ENCODE measurements at places on chromosomes 2 and 18. TPM values are rescaled to one million over a fixed set of nuclear protein-coding genes. Genes with fewer than 3 reads are reported as not detected.
A peak's percentile ranks its signal among the peaks of the same experiment; 100 is the strongest.

GRCh38 chr18:24827501-24827900 is 367.1 kb downstream of the HRH4 start:
- H3K27ac ChIP-seq: no peak overlapping the region
- H3K27me3 ChIP-seq: peaks cover 10% of the 10 kb centered on the region

GRCh38 chr2:108288534-108289106 is at the start of gene SULT1C2:
TSS of gene SULT1C2 (plus strand) at chr2:108288895. CDS start at chr2:108293668, 4,773 bp downstream.
- peak within 1 kb of the TSS; percentile 28 for H3K27ac ChIP-seq

- no peak for DNase-seq
- no peaks in the 10 kb centered on the region for H3K36me3 ChIP-seq
- H3K27me3 ChIP-seq: no peaks in the 10 kb centered on the region
- H3K4me3 ChIP-seq: no peak within 1 kb of the TSS
- no peak within 1 kb of the TSS for H3K27ac ChIP-seq
Measured at GRCh38 chr2:26477911-26478253, at the start of gene OTOF. TSS of gene OTOF (minus strand) at chr2:26478124.

SPP2 gene
- polyA plus RNA-seq: not detected

- no peak overlapping the region for H3K27ac ChIP-seq
- H3K27me3 ChIP-seq: no peaks in the 10 kb centered on the region
- peaks cover 29% of the 10 kb centered on the region for H3K36me3 ChIP-seq
- no peak for DNase-seq
- H3K4me1 ChIP-seq: no peaks in the 10 kb centered on the region
Measured at GRCh38 chr2:99725820-99726219, 236.0 kb upstream of the REV1 start.

- H3K4me1 ChIP-seq: peaks cover 4% of the 10 kb centered on the region
- no peak for DNase-seq
- H3K4me3 ChIP-seq: no peak overlapping the region
- H3K27me3 ChIP-seq: no peaks in the 10 kb centered on the region
Measured at GRCh38 chr2:160256507-160256906, 56.4 kb upstream of the ITGB6 start.

DNA sequence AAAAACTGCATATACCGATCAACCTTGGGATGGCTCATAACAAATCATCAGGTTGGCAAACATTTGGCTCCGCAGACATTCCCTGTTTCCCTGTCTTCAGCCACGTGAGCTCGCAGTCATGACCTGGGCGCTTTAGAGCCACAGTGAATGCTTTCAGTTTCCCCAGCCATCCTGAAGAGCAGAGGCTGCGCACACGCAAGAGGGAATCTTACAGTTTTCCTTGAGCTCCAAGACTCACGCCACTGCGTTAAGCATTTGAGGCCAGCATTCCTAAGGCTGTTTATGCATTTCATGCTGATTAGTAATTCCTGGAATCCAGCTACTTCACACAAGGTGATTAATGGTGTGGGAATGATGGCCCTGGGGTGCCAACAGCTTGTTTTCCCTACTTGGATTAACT is 95.1 kb downstream of the MTCL1 start:
- peaks cover 8% of the 10 kb centered on the region for H3K4me1 ChIP-seq
- H3K36me3 ChIP-seq: no peaks in the 10 kb centered on the region
- DNase-seq: no peak
- H3K27ac ChIP-seq: no peak overlapping the region
- no peak overlapping the region for H3K4me3 ChIP-seq

MARCO gene
- polyA plus RNA-seq: not detected

GRCh38 chr18:61888622-61889021 is 4.2 kb downstream of the RNF152 start:
- no peak overlapping the region for H3K27ac ChIP-seq

DNA sequence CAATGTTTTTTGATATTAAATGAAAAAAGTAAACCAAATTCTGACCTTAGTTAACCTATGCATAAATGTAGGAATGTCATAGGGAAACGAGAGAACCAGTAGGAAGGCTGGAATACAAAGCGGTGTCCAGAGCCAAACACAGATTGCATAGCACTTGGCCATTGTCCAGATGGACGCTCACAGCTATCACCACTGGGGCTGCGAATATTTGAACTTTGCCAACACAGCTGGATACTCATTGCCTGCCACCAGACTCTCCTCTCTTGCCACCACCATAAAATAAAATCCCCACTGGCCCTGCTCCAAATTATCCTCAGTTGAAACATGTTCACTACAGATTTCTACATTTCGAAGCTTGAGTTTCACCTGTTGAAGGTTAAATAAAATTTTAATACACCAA is 159.3 kb upstream of the GULP1 start:
- H3K27me3 ChIP-seq: no peaks in the 10 kb centered on the region
- no peak for DNase-seq
- H3K27ac ChIP-seq: no peak overlapping the region
- no peaks in the 10 kb centered on the region for H3K36me3 ChIP-seq
- H3K4me1 ChIP-seq: no peaks in the 10 kb centered on the region

GPR45 gene
- not detected for polyA plus RNA-seq

DNA sequence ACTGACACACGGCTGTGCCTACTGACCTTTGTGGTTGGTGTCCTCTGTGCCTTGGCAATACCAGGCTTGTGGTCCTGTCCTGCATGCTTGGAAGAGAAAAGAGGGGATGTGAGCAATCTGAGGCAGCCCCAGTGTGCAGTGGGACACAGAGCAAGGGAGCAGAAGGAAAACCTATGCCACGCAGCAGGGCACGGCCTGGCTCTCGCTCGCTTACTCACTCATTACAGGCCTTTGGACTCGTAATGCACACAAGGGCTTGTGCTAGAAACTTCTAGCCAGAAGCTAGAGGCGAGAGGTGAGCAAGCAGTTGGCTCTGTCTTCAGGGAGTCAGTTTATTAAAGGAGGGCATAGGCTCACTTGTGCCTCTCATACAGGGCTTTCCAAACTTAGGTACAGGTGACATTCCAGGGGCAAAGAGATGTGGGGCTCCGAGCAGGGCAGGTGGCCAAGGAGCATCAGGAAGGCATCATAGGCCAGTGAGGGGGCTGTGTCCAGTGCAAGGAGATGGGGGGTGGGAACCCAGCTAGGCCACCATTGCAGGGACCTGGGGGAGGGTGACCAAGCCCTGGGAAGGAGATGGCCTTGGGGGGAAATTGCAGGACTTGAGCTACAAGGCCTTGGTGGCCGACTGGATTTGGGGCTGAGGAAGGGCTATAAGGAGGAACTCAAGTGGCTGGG is 100.8 kb downstream of the DYSF start:
- H3K36me3 ChIP-seq: no peaks in the 10 kb centered on the region
- no peak overlapping the region for H3K4me3 ChIP-seq
- peaks cover under 1% of the 10 kb centered on the region for H3K27me3 ChIP-seq

TRIM43 gene
- not detected for polyA plus RNA-seq

GREB1L gene
- not detected for polyA plus RNA-seq

- H3K27ac ChIP-seq: no peak overlapping the region
- H3K27me3 ChIP-seq: peaks cover 11% of the 10 kb centered on the region
- no peaks in the 10 kb centered on the region for H3K36me3 ChIP-seq
- DNase-seq: no peak
Measured at GRCh38 chr18:2513616-2514015, 57.7 kb downstream of the METTL4 start.

- no peak for DNase-seq
- H3K4me1 ChIP-seq: no peaks in the 10 kb centered on the region
- H3K36me3 ChIP-seq: no peaks in the 10 kb centered on the region
- no peak overlapping the region for H3K4me3 ChIP-seq
- H3K27me3 ChIP-seq: no peaks in the 10 kb centered on the region
Measured at GRCh38 chr18:30404422-30404821, 638.1 kb downstream of the DSC3 start.

- H3K4me1 ChIP-seq: no peaks in the 10 kb centered on the region
- no peak overlapping the region for H3K4me3 ChIP-seq
- H3K27ac ChIP-seq: no peak overlapping the region
- H3K27me3 ChIP-seq: no peaks in the 10 kb centered on the region
Measured at GRCh38 chr2:49811502-49811901, 657.2 kb upstream of the FSHR start.

DNA sequence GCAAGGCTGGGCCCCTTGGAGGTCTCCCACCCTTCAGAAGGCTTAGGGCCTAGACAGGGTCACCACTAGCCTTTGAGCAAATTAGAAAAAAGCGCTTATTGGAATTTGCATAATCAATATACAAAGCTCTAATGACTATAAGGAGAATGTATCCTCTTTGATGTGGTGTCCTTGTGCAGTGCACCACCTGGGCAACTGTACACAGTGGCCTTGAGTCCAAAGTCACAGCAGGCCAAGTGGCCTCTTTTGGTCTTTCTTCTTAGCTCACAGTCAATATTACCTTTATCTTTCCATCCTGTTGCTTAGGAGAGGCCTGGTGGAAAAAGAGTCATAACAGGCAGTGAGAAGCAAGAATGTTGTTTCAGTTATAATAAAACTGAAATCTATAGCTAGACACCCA is 19.7 kb upstream of the ST3GAL5 start:
- no peak for DNase-seq
- no peak overlapping the region for H3K27ac ChIP-seq
- no peaks in the 10 kb centered on the region for H3K27me3 ChIP-seq
- H3K4me3 ChIP-seq: no peak overlapping the region
- H3K36me3 ChIP-seq: peaks cover 7% of the 10 kb centered on the region
- peaks cover 7% of the 10 kb centered on the region for H3K4me1 ChIP-seq

GRCh38 chr2:239380831-239381708 is 19.8 kb downstream of the HDAC4 start:
- peaks cover 54% of the 10 kb centered on the region for H3K4me1 ChIP-seq
- H3K36me3 ChIP-seq: no peaks in the 10 kb centered on the region
- no peaks in the 10 kb centered on the region for H3K27me3 ChIP-seq
- peak overlapping the region; percentile 100 for H3K27ac ChIP-seq
- peak; percentile 84 for DNase-seq

GRCh38 chr2:186946896-186947467 is 98.0 kb upstream of the ZSWIM2 start:
- H3K4me3 ChIP-seq: no peak overlapping the region
- no peak overlapping the region for H3K27ac ChIP-seq
- H3K27me3 ChIP-seq: no peaks in the 10 kb centered on the region
- DNase-seq: no peak
- H3K36me3 ChIP-seq: no peaks in the 10 kb centered on the region

- H3K4me1 ChIP-seq: no peaks in the 10 kb centered on the region
- H3K27ac ChIP-seq: no peak overlapping the region
- no peak overlapping the region for H3K4me3 ChIP-seq
- no peaks in the 10 kb centered on the region for H3K36me3 ChIP-seq
Measured at GRCh38 chr2:71832844-71833243, 314.8 kb downstream of the CYP26B1 start.

DNA sequence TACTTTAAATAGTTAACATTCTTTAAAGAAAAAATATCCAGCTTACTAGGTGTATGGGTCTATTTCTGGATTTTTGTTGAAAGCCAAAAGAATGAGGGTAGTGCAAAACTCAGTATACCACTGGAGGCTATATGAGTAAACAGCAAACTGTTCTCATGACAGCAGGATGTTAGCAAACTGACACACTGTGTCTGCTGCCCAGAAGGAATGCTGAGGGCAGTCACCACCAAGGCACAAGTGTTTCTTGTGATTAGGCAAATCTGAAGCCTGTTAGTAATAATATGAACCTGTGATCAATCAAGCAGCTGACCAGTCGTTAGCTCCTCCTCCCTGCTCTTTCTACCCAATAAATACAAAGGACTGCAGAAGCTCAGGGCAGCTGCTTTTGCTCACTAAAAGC is 50.5 kb upstream of the SULT1C3 start:
- no peak overlapping the region for H3K4me3 ChIP-seq
- H3K27me3 ChIP-seq: peaks cover 13% of the 10 kb centered on the region
- H3K27ac ChIP-seq: no peak overlapping the region
- no peaks in the 10 kb centered on the region for H3K36me3 ChIP-seq

DNA sequence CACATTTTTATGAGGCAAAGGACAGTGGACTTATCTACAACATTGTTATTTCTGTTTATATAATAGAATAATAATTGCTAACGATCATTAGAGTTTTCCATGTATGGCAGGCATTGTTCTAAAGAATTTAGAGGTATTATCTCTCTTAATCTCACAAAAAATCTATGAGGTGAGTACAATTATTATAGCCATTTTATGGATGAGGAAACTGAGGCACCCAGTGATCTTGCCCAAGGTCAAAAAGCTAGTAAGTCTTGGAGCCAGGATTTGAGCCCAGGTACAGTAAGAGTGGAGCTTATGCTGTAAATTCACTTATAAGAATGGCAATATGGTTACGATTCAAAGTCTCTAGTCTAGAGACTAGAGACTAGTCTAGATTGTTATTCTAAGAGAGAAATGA is 331.7 kb downstream of the PLCL1 start:
- peaks cover 3% of the 10 kb centered on the region for H3K27me3 ChIP-seq
- no peak overlapping the region for H3K4me3 ChIP-seq
- no peaks in the 10 kb centered on the region for H3K36me3 ChIP-seq
- no peak overlapping the region for H3K27ac ChIP-seq
- DNase-seq: no peak
- no peaks in the 10 kb centered on the region for H3K4me1 ChIP-seq

GRCh38 chr2:26632624-26633185 is 8.5 kb downstream of the CIB4 start:
- H3K4me1 ChIP-seq: no peaks in the 10 kb centered on the region
- no peaks in the 10 kb centered on the region for H3K36me3 ChIP-seq

GRCh38 chr18:78975699-78976335 is 3.8 kb upstream of the SALL3 start:
- H3K4me3 ChIP-seq: no peak overlapping the region
- no peak for DNase-seq
- no peak overlapping the region for H3K27ac ChIP-seq

CDH7 gene
- not detected for polyA plus RNA-seq

TACR1 gene
- not detected for polyA plus RNA-seq

DNA sequence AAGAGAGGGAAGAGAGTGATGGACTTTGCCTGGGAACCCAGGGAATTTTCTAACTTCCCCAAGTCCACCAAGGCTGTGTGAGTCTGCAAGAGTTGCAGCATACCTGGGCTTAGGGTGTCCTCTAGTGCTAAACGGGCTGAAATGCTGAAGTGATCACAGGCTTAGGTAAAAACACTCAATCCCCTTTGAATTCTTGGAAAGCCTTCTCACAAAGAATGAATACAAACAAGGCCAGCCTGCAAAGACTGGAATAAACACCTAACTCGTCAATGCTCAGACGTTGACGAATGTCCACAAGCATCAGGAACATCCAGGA is 30.0 kb upstream of the BMP10 start:
- H3K27me3 ChIP-seq: no peaks in the 10 kb centered on the region
- H3K36me3 ChIP-seq: peaks cover 17% of the 10 kb centered on the region

SPR gene
- not detected for polyA plus RNA-seq

GRCh38 chr2:140502951-140503630 is 1627.7 kb downstream of the LRP1B start:
- H3K27me3 ChIP-seq: no peaks in the 10 kb centered on the region
- no peak overlapping the region for H3K4me3 ChIP-seq
- H3K36me3 ChIP-seq: no peaks in the 10 kb centered on the region
- no peak for DNase-seq

ZNF236 gene
- 6.9 TPM for polyA plus RNA-seq

FOXI3 gene
- polyA plus RNA-seq: not detected

HIBCH gene
- polyA plus RNA-seq: 31.7 TPM

DNA sequence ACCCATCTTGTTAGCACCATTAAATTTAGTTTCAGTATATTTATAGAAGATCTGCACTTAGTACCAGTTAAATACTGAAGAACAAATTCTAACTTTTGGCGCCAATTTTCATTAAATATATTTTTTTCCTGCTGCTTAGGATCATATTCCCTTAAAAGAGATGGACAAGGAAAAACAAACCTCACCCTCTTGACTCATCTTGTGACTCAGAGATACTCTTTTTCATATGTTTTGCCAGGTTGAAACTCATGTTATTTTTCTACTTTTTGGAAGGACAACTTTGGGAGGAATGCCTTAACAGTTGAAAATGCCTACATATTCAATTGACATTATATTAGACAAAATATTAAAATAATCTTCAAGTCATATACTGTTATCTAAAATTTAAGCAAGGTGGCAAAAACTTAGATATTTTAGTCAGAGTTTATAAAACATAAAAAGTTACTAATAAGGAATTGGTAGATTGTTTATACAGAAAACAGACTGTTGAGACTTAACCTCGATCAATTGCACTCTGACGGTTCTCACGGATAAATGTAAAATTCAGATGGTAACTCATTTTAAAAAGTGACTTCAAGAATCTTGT is 36.2 kb downstream of the PNO1 start:
- no peaks in the 10 kb centered on the region for H3K27me3 ChIP-seq
- peaks cover 29% of the 10 kb centered on the region for H3K4me1 ChIP-seq
- no peak for DNase-seq
- H3K36me3 ChIP-seq: no peaks in the 10 kb centered on the region

Data from naive B cell (primary cell).